Activated CD4-positive, alpha-beta T cell treated with anti-CD3 and anti-CD28 coated beads, Interleukin-2, amount 10 ng/mL, durations not matched to agents 7 days and 5 days (primary cell): ENCODE measurements at places on chromosomes 5 and 9.

- no peaks in the 10 kb centered on the region for H3K36me3 ChIP-seq
- H3K4me3 ChIP-seq: no peak overlapping the region
- peaks cover 2% of the 10 kb centered on the region for H3K27me3 ChIP-seq
These were observed 77.8 kb upstream of the CCDC112 start for GRCh38 chr5:115374057-115374775.

DNA sequence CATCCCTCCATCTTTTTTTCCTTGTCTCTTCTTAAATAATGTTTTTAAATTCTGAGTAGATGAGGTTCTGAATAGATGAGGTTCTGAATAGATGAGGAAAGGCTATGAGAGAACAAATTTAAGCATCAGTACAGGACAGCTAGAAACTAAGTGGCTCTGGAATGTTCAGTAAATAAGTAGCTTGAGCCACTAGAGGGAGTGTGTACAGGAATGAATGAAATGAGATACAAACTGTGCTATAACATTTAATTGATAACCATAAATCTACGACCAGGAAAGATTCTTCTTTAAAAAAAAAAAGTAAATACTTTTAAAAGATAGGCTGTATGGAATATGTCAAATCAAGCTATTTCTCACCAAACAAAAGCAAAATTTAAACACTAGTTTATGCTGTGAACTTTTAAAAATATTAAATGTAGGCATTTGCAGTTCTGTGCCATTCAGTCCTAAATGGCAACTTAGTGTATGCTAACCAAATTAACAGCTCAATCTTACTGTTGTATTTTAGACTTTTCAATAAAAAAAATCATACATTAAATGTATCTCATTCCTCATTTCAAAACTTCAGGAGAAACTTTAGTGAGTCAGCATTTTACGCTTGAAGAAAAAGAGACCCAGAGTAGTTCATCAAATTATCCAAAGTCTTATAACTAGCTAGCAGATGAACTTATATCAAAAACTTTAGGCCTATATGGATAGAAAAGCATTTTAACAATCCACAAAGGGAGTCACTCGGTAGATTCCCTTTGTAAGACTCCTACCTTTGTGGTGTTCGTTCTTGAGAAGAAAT lies 70.4 kb upstream of the SNX2 start:
- H3K4me3 ChIP-seq: no peak overlapping the region
- H3K27ac ChIP-seq: no peak overlapping the region
- peaks cover 4% of the 10 kb centered on the region for H3K27me3 ChIP-seq
- no peaks in the 10 kb centered on the region for H3K4me1 ChIP-seq

DNA sequence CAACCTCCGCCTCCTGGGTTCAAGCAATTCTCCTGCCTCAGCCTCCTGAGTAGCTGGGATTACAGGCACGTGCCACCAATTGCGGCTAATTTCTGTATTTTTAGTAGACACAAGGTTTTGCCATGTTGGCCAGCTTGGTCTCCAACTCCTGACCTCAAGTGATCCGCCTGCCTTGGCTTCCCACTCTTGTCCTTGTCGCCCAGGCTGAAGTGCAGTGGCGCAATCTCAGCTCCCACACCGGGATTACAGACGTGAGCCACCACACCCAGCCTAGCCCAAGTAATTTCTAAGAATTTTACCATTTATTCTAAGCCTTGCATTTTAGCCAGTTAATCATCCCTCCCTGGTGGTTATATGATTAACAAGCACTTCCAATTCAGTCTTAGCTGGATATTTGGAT lies 11.0 kb downstream of the NAIP start:
- H3K4me1 ChIP-seq: no peaks in the 10 kb centered on the region
- no peak overlapping the region for H3K4me3 ChIP-seq
- H3K27me3 ChIP-seq: no peaks in the 10 kb centered on the region
- H3K36me3 ChIP-seq: no peaks in the 10 kb centered on the region

GRCh38 chr9:69317894-69318293 lies 7.1 kb upstream of the ENTREP1 start:
- H3K4me1 ChIP-seq: no peaks in the 10 kb centered on the region
- no peak overlapping the region for H3K4me3 ChIP-seq
- H3K27ac ChIP-seq: no peak overlapping the region
- no peaks in the 10 kb centered on the region for H3K36me3 ChIP-seq
- H3K27me3 ChIP-seq: peaks cover 17% of the 10 kb centered on the region

DNA sequence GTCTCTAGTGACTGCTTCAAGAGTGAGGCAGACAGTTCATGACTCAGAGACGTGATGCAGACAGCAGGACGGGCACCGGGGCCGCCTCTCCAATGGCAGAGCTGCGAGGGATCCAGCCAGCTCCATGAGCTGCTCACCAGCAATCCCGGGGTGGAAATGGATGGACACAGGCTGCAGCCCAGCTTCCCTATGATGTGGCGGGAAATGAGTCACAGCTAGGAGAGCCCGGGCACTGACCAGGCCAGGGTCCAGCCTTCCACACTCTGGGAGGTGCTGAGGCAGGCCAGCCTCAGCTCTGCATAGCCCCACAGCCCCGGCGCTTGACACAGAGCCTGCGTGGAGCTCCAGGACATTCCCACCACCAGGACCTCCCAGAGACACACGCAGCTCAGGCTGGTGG lies 244.8 kb upstream of the IRX2 start:
- no peaks in the 10 kb centered on the region for H3K4me1 ChIP-seq
- H3K36me3 ChIP-seq: no peaks in the 10 kb centered on the region
- H3K27me3 ChIP-seq: no peaks in the 10 kb centered on the region
- no peak overlapping the region for H3K4me3 ChIP-seq
- H3K27ac ChIP-seq: no peak overlapping the region

- H3K27ac ChIP-seq: no peak overlapping the region
- no peak for DNase-seq
- no peaks in the 10 kb centered on the region for H3K36me3 ChIP-seq
- no peak overlapping the region for H3K4me3 ChIP-seq
- no peaks in the 10 kb centered on the region for H3K4me1 ChIP-seq
- H3K27me3 ChIP-seq: peaks cover 4% of the 10 kb centered on the region
These were observed 10.7 kb upstream of the OR5C1 start for GRCh38 chr9:122777935-122778627.

DNA sequence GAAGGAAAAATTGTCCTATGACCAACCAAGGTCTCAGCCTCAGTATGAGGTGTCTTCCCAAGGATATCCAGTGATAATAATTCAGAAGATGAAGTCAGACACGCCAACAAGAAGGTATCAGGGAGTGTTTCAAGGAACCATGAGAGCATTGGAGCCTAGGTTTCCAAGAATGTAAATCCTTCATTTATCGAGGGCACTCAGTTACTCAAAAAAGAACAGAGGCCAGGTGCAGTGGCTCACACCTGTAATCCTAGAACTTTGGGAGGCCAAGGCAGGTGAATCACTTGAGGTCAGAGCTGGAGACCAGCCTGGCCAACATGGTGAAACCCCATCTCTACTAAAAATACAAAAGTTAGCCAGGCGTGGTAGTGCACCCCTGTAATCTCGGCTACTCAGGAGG lies 70.8 kb downstream of the PLAC8L1 start:
- H3K4me3 ChIP-seq: no peak overlapping the region
- H3K36me3 ChIP-seq: no peaks in the 10 kb centered on the region
- H3K27me3 ChIP-seq: peaks cover 6% of the 10 kb centered on the region
- no peak for DNase-seq

DNA sequence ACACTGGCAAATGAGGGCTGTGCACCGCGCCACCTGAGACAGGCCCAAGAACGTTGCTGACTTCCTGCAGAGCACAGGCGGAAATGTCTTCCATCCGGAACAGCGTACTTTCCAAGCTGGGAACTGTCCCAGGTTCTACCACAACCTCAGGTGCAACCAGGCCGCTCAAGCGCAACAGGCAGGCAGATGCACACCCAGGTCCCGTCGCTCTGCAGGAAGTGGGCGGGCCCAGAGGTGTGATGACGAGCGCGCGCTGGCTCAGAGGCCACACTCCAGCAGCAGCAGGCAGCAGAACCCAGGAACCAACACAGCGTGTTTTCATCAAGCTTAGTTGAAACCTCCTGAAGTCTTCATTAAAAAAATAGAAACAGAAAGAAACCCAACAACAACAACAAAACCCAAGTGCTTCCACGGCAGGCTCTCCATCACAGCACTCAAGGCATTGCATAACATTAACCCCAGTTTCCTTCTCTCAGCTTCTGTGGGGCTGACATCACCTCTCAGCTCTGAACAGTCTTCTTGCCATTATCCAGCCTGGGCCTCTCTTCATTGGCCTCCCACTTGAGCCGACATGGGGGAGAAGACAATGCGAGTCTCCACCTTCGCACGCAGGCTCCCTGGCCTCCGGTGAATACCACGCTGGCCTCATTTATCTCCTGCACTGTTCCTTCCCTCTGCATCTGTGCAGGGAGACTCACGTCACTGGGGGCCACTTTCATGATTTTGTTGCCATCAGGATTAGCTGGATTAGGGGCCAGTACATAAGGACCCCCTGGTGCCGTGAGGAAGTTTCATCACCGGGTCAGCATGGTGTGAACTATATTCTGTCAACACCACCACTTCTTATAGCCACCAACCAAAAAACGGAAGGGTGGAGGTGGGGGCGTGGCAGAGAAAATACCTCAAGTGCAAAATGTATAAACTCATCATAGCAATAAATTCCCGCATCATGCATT lies 22.1 kb downstream of the PTCH1 start:
- peak overlapping the region; percentile 65 for H3K4me3 ChIP-seq
- peaks cover 71% of the 10 kb centered on the region for H3K4me1 ChIP-seq
- peak overlapping the region; percentile 94 for H3K27ac ChIP-seq
- DNase-seq: peak; percentile 90
- peaks cover 15% of the 10 kb centered on the region for H3K27me3 ChIP-seq

GRCh38 chr9:87282538-87282937 lies 215.1 kb upstream of the DAPK1 start:
- H3K27ac ChIP-seq: no peak overlapping the region
- H3K27me3 ChIP-seq: peaks cover 16% of the 10 kb centered on the region
- H3K36me3 ChIP-seq: no peaks in the 10 kb centered on the region
- H3K4me3 ChIP-seq: no peak overlapping the region
- H3K4me1 ChIP-seq: peaks cover 4% of the 10 kb centered on the region
